ENCODE measurements at places on chromosomes 7 and 10. TPM values are rescaled to one million over a fixed set of nuclear protein-coding genes. Genes with fewer than 3 reads are reported as not detected.

Gene SPDYE2
- not detected for polyA plus RNA-seq

Gene HOXA2
- not detected for polyA plus RNA-seq

Gene NAT16
- 41.0 TPM for polyA plus RNA-seq

Gene STK31
- polyA plus RNA-seq: not detected

Gene BLNK
- polyA plus RNA-seq: 1.0 TPM

Gene PPP1R17
- polyA plus RNA-seq: 0.46 TPM

Gene CLIP2
- polyA plus RNA-seq: 101 TPM

Gene AOAH
- 2.6 TPM for polyA plus RNA-seq

Gene MOGAT3
- polyA plus RNA-seq: not detected

Gene PLEKHS1
- not detected for polyA plus RNA-seq

Gene AGK
- polyA plus RNA-seq: 30.8 TPM

Gene SVOPL
- not detected for polyA plus RNA-seq

Gene ANK3
- 22.3 TPM for polyA plus RNA-seq

Gene CPEB3
- 3.9 TPM for polyA plus RNA-seq

Gene CTAGE4
- 0.12 TPM for polyA plus RNA-seq

Gene CSGALNACT2
- polyA plus RNA-seq: 8.0 TPM

Gene CALML5
- polyA plus RNA-seq: not detected

Gene RPA3
- 57.1 TPM for polyA plus RNA-seq

Gene NUTM2E
- polyA plus RNA-seq: not detected

Gene C10orf71
- 1.6 TPM for polyA plus RNA-seq

Gene ZNF248
- 6.0 TPM for polyA plus RNA-seq

Gene OR9A2
- not detected for polyA plus RNA-seq

Gene TEX36
- polyA plus RNA-seq: not detected

Gene RAMP3
- 13.2 TPM for polyA plus RNA-seq

Gene CD36
- polyA plus RNA-seq: 0.75 TPM

Gene SPDYE8
- polyA plus RNA-seq: not detected

Gene FKBP6
- polyA plus RNA-seq: not detected

Measured in brain (organoid and tissue), 16 donors.